Skin of body (tissue), 3 donors: ENCODE measurements at places on chromosomes 13 and 19.

DNA sequence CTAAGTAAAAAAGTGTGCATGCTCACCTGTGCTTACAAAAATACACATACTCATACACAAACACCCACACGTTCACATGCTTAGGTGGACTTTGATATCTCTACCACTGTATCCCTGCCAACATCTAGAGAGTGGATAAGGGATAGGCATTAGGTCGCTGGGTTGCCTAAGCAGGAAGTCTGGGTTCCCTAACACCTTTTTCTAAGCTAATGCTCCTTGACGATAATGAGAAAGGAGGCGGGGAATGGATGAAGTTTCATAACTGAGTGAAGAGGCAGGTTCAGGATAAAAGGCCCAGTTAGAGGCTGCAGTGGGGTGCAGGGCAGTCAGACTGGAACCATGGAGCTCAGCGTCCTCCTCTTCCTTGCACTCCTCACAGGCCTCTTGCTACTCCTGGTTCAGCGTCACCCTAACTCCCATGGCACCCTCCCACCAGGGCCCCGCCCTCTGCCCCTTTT lies 41.9 kb upstream of the CYP2A7 start:
- DNase-seq: no peak

DNA sequence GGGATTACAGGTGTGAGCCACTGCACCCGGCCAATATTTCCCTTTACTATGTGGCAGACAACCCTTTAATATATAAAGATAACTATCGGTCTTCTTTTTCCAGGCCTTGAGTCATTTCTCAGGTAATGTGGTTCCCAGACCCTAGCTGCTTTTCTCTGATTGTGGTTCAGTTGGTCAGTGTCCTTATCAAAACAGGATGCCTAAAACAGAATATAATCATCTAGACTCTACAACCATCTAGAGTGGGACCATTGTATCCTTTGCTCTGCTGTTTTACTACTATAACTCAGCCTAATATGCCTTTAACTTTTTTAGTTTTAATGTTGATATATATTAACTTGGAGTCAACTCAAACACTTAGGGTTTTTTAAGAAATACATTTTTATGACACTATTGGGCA lies 30.0 kb upstream of the HMGB1 start:
- DNase-seq: no peak

GRCh38 chr13:113901231-113901630 lies 37.4 kb upstream of the GAS6 start:
- no peak for DNase-seq

DNA sequence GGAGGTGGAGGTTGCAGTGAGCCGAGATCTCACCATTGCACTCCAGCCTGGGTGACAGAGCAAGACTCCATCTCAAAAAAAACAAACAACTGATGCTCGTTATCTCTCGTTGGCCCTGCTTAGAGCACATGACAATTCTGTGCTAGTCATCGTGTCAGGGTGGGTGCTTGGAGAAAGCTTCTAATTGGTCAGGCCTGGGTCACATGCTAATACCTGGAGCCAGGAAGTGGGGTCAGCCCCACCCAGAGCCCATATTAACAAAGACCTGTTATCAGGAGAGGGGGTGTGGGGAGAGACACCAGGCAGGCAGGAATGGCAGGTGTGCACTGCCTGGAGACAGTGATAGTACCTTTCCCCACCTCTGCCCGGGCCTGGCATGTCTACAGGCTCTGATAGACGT lies 84.9 kb downstream of the DPF1 start:
- DNase-seq: no peak

DNA sequence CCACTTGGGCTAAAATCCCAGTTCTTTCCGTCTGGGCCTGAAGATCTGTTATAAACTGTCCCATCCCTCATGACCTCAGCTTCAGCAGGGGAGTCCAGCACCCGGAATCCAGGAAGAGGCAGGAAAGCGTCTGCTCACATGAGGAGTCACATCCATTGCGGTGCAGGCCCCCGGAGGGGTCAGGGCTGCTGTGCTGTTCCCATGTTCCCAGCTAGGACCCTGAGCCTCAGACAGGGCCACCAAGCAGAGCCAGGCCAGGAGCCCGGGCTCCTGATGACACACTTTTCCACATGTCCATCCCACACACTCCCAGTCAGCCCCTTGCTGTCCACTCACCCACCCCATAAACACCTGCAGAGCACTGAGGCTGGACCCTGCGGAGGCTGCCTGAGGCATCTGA lies 45.3 kb upstream of the VSTM2B start:
- DNase-seq: no peak

- DNase-seq: no peak
Observed at GRCh38 chr19:18856385-18857126, 24.8 kb downstream of the UPF1 start.

- DNase-seq: no peak
Observed at GRCh38 chr13:37665420-37665819, 66.9 kb upstream of the POSTN start.

DNA sequence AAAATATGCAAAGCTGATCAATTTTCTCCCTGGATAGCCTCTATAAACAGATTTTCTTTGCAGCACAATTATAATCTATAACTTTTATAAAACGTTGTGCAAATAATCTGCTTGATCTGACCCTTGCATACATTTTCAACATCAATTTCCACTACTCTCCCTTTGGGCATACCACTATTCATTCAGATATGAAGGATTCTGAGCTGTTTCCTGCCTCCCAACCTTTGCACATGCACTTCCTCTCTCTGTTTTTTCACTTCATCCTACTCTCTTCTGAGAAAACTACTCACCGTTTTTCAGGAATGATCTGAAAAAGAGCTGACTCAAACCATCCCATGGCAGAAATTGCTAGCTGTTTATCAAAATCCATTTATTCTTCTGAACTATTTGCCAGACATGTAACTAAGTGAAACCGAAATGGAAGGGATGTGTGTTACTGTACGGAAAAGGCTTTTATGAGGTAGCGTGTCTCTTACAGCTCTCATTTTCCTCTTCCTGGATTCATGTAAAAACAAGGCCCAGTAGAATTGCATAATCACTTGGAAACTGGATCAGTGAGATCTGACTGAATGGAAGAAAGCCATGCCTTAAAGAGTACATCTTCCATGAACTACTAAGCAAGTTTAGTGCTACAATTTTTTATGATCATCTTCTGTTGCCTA lies 1447.3 kb upstream of the MIR17HG start:
- DNase-seq: peak; percentile 16

- no peak for DNase-seq
Observed at GRCh38 chr13:24161010-24161775, 673 bp downstream of the SPATA13 start.

DNA sequence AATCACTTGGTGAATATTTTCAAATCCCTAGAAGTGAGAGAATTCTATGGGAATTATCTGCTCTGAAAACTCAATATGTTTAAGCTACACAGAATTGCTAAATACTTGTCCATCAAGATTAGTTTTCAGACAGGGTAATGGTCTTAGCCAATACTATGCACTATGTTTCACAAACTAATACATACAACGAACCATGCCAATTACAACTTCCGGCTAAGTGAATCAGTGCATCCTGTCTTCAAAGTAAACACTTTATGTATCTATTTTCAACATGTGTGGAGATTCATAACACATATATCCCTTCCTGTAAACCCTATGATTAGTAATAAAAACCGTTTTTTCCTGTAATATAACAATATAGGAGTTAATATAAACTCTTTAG lies 181.5 kb downstream of the POSTN start:
- DNase-seq: peak; percentile 50

DNA sequence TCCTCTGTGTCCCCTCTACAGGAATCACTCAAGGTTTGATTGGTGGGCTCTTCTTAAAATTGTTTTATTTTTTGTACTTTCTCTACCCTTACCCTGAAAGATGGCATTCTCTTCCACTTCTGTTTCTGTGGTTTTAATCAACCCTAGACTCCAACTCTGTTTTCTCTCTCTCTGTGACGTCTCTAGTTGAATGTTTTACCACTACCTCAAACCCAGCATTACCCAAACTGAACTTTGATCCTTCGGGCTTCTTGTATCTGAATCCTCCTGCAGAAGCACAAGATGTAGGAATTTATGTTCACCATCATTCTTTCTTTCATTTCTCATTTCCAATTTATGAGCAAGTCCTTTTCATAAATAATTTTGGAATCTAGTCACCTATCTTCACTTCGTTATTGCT lies 39.9 kb downstream of the PCCA start:
- no peak for DNase-seq

GRCh38 chr19:5147978-5148793 lies 179.3 kb downstream of the KDM4B start:
- DNase-seq: no peak

GRCh38 chr19:13930402-13930801 lies 7.8 kb downstream of the PODNL1 start:
- no peak for DNase-seq
